ENCODE measurements at places on chromosomes 2 and 18. TPM values are rescaled to one million over a fixed set of nuclear protein-coding genes. Genes with fewer than 3 reads are reported as not detected.

The SRD5A2 gene
- total RNA-seq, result not detected

The AMER3 gene
- not detected for total RNA-seq

The GKN1 gene
- total RNA-seq, result 0.45 TPM

The TCF7L1 gene
- total RNA-seq, result 10.5 TPM

The MAL gene
- not detected for total RNA-seq

The LYG2 gene
- not detected for total RNA-seq

The VSNL1 gene
- total RNA-seq, result not detected

The SKA1 gene
- total RNA-seq, result 12.4 TPM

The CNGA3 gene
- total RNA-seq, result not detected

Measured in A549 treated with ZK216348 at 1 μM for 4 hours (cell line).